ENCODE measurements at places on chromosomes 13 and 19.
A peak's percentile ranks its signal among the peaks of the same experiment; 100 is the strongest.

GRCh38 chr19:48887861-48888612 lies 10.5 kb downstream of the TULP2 start:
- DNase-seq, result no peak

GRCh38 chr19:35114353-35115176 lies 1.1 kb upstream of the FXYD3 start:
- DNase-seq, result peak; percentile 69

- DNase-seq, result peak; percentile 77
These were observed 2.6 kb upstream of the KLK15 start for GRCh38 chr19:50835785-50836542.

DNA sequence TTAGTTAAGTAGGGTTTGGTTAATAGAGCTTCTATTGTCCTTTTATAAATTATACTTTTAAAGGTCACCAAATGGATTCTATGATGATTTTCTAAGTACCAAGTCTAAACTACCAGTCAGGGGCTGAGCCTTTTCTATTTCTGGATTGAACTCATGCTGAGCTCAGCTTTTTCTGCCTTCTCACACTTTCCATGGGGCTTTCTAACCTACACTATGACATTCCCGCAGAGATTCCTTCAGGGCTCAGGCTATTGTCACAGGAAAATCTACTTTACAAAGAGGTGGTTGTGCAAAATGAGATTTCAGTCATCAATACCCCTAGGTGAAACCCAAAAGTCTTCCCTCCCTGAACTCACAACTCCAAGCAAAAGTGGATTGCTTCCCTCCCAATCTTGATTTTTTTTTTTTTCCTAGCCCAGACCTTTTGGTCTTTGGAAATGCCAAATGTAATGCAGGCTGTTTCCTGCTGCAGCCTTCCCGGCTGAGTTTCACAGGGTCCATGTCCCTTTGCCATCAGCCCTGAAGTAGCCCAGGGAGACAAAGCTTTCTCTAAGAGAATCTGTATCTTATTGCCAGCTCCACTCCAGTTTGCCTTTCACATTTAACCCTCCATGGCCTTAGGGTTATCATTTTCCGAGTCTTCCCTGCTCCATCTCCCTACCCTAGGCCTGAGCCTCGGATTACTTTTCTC lies 13.6 kb downstream of the C13orf42 start:
- DNase-seq, result no peak

- DNase-seq, result no peak
These were observed 845.8 kb upstream of the SLITRK5 start for GRCh38 chr13:86825410-86825809.

GRCh38 chr19:57249329-57249728 lies 8.9 kb downstream of the ZNF805 start:
- DNase-seq, result no peak
